ENCODE measurements at places on chromosomes 4 and X. TPM values are rescaled to one million over a fixed set of nuclear protein-coding genes. Genes with fewer than 3 reads are reported as not detected.

ZDHHC15 gene
- polyA plus RNA-seq, result 1.3 TPM

TRIM60 gene
- not detected for polyA plus RNA-seq

SLC6A14 gene
- not detected for polyA plus RNA-seq

HS3ST1 gene
- polyA plus RNA-seq, result 0.30 TPM

DGAT2L6 gene
- polyA plus RNA-seq, result not detected

PDGFRA gene
- 17.6 TPM for polyA plus RNA-seq

H2BW2 gene
- not detected for polyA plus RNA-seq

VSIG4 gene
- 9.5 TPM for polyA plus RNA-seq

TLR8 gene
- polyA plus RNA-seq, result 0.04 TPM

SH3RF1 gene
- 1.7 TPM for polyA plus RNA-seq

CT47A7 gene
- not detected for polyA plus RNA-seq

LRRC66 gene
- polyA plus RNA-seq, result 0.11 TPM

FGFBP1 gene
- not detected for polyA plus RNA-seq

CMC4 gene
- polyA plus RNA-seq, result 26.1 TPM

NCAPG gene
- polyA plus RNA-seq, result 0.08 TPM

DNA sequence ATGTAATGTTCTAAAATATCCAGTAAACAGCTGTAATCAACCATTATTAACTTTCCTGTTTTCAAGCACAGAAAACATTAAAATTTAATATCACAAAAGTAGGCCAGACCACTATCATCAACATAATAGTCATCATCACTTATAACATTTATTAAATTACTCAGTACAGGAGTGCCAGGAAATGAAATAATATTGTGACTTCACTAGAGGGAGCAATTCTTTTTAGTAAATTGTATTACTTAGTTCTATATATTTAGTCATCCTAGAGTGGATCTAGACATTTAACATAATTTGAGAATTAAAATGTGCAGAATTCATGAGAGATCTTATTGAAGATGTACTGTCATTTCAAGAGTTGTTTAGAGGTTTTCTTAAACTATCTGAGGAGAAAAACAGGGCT lies 33.6 kb downstream of the PITX2 start:
- no peak for DNase-seq
- H3K36me3 ChIP-seq, result no peaks in the 10 kb centered on the region
- no peak overlapping the region for H3K27ac ChIP-seq

- H3K27me3 ChIP-seq, result no peaks in the 10 kb centered on the region
- DNase-seq, result no peak
- no peak overlapping the region for H3K27ac ChIP-seq
- H3K4me1 ChIP-seq, result no peaks in the 10 kb centered on the region
- no peak overlapping the region for H3K4me3 ChIP-seq
These were observed 18.7 kb upstream of the GPR34 start for GRCh38 chrX:41670112-41670511.

DNA sequence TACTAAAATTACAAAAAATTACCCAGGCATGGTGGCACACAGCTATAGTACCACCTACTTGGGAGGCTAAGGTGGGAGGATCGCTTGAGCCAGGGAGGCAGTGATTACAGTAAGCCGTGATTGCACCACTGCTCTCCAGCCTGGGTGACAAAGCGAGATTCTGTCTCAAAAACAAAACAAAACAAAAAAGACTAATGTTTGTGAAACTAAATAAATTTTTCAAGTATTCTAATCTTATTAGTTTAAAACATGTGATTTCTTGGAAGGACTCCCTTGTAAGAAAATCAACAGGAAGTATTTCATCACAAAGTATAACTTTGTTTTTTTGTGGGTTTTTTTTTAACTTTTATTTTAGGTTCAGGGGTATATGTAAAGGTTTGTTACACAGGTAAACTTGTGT lies 89.6 kb downstream of the EGF start:
- DNase-seq, result no peak
- H3K36me3 ChIP-seq, result no peaks in the 10 kb centered on the region
- no peaks in the 10 kb centered on the region for H3K4me1 ChIP-seq
- H3K27ac ChIP-seq, result no peak overlapping the region
- no peaks in the 10 kb centered on the region for H3K27me3 ChIP-seq

DNA sequence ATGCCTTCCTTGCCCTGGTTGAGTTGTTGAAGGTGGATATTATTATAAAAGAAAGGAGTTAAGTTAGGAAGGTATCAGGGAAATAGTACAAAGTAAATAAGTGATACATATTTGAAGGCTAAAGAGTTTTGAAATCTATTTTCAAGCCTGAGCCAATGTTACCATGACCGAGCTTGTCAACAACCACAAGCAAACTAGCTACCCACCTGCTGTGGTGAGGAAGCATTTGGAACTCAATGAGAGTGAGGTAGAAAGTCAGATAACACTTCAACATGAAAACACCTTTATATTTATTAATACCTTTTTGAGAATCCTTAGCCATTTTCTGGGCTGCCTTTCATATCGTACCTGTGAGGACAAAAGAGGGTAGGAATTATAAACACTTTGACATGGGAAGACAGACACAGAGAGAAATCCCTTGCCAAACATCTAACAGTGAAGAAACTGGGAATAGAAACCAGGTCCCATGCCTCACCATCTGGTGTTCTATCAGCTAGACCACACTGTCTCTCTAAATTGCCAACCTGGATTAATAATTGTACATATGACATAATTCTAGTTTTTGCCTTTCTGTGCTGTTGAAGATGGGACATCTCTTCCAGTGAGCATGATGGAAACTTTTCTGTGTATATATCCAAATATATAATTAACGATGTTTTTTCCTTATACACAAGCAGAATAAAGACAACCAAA lies 606.4 kb upstream of the NR3C2 start:
- DNase-seq, result no peak
- no peaks in the 10 kb centered on the region for H3K36me3 ChIP-seq
- H3K4me3 ChIP-seq, result no peak overlapping the region
- no peaks in the 10 kb centered on the region for H3K4me1 ChIP-seq
- no peaks in the 10 kb centered on the region for H3K27me3 ChIP-seq

DNA sequence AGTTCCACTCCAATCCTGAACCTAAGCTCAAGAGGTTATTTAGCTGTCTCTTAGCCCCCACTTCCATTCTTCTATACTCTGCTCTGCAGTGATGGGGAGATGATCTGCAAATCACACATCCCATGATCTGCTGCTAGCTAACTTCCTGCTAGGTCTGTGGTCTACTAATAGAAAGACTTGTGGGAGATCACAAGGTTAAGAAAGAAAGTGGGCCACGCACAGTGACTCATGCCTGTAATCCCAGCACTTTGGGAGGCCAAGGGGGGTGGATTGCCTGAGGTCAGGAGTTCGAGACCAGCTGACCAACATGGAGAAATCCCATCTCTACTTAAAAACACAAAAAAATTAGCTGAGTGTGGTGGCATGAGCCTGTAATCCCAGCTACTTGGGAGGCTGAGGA lies 471.1 kb upstream of the NWD2 start:
- no peaks in the 10 kb centered on the region for H3K27me3 ChIP-seq
- H3K36me3 ChIP-seq, result no peaks in the 10 kb centered on the region
- H3K4me1 ChIP-seq, result no peaks in the 10 kb centered on the region
- H3K4me3 ChIP-seq, result no peak overlapping the region
- H3K27ac ChIP-seq, result no peak overlapping the region

- no peaks in the 10 kb centered on the region for H3K27me3 ChIP-seq
- peaks cover 43% of the 10 kb centered on the region for H3K4me1 ChIP-seq
- H3K4me3 ChIP-seq, result no peak overlapping the region
- no peaks in the 10 kb centered on the region for H3K36me3 ChIP-seq
These were observed 2.0 kb downstream of the GAK start for GRCh38 chr4:930028-930551.

DNA sequence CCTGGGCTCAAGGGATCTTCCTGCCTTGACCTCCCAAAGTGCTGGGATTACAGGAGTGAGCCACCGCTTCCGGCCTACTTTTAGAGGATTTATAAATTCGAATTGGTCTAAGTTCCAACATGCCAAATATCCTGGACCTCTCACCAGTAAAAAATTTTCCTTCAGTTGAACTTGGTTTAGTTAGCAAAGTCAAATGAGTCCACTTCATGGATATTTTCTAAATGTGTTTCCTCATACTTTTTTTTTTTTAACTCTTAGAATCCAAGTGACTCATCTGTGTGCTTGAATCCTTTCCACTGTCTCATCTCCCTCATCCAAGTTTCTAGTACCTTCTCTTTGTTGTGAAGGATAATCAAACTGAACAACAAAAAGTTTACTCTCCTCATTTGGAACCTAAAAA lies 49.7 kb downstream of the RBM47 start:
- H3K36me3 ChIP-seq, result no peaks in the 10 kb centered on the region
- no peak overlapping the region for H3K27ac ChIP-seq
- no peak overlapping the region for H3K4me3 ChIP-seq
- no peak for DNase-seq
- H3K27me3 ChIP-seq, result no peaks in the 10 kb centered on the region

DNA sequence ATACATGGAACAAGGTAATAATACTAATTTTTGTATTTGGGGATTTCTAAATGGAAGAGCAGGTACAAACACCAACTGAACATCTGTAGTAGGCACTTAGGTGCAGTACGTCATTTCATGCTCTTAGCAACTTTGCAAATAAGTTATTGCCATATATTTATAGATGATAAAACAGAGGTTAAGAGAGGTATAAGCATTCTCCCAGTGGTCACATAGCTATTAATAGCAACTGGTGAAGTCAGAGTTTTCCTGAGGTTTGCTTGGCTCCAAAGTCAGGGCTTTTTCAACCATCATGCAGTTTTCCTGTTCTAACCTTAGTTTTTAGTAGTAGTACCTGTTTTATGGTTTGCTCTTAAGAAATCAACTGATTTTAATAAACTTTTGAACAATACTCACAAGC lies 10.9 kb downstream of the ARHGEF38 start:
- H3K36me3 ChIP-seq, result no peaks in the 10 kb centered on the region
- H3K27ac ChIP-seq, result no peak overlapping the region
- no peaks in the 10 kb centered on the region for H3K27me3 ChIP-seq
- DNase-seq, result no peak
- no peak overlapping the region for H3K4me3 ChIP-seq

GRCh38 chr4:60724623-60725022 lies 475.5 kb upstream of the ADGRL3 start:
- no peak overlapping the region for H3K4me3 ChIP-seq
- H3K4me1 ChIP-seq, result no peaks in the 10 kb centered on the region
- peak; percentile 26 for DNase-seq
- H3K27me3 ChIP-seq, result no peaks in the 10 kb centered on the region

GRCh38 chr4:184064877-184065276 lies 152.8 kb downstream of the ENPP6 start:
- no peaks in the 10 kb centered on the region for H3K27me3 ChIP-seq
- H3K36me3 ChIP-seq, result no peaks in the 10 kb centered on the region
- H3K27ac ChIP-seq, result no peak overlapping the region

DNA sequence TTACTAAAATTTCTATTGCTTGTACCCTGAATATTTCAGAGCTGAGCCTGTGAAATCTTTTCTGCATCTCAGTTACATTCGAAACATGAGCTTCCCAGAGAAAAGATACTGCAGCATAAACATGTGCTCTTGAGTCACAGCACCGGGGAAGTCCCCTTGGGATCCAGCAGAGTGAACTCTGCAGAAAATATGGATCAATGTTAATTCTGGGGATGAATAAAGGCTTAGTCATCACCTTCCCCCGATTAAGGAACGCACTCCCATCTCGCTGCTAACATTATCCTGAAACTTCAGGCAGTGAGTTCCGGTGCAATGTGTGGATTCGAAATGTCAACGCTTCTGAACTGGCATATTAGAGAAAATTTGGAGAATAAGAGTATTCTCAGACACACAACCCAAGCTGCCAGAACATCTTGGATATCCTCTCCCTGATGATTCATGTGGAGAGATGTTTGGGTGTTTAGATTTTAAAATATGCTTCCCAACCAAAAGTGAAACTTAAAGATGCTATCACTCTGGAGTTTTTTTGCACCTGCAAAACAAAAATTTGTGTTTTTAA lies 90.8 kb downstream of the IRF2 start:
- peaks cover 76% of the 10 kb centered on the region for H3K4me1 ChIP-seq
- no peak for DNase-seq
- no peaks in the 10 kb centered on the region for H3K27me3 ChIP-seq

- H3K4me3 ChIP-seq, result no peak overlapping the region
- no peak overlapping the region for H3K27ac ChIP-seq
- no peak for DNase-seq
These were observed 21.0 kb downstream of the NUDT6 start for GRCh38 chr4:122901247-122902010.

DNA sequence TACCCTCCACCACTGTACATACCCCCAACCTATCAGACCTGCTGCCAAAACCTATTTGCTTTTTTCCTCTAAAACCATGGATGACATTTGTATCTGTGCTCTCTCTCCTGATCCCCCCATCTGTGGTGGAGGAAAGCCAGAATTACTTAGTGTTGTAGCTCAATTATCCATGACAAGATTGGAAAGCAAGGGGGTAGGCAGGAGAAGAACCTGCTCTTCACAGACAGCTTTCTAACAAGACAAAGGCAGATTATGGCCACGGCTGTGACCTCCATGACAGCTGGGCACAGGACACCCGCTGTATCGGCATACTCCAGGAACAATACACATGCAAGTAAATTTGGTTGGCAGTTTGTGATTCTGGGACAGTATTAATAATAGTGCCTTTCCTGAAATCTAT lies 186.7 kb downstream of the ENOX2 start:
- H3K36me3 ChIP-seq, result no peaks in the 10 kb centered on the region
- DNase-seq, result no peak
- H3K27ac ChIP-seq, result no peak overlapping the region

- no peaks in the 10 kb centered on the region for H3K36me3 ChIP-seq
- DNase-seq, result no peak
- H3K27me3 ChIP-seq, result no peaks in the 10 kb centered on the region
- H3K4me3 ChIP-seq, result no peak overlapping the region
- H3K4me1 ChIP-seq, result no peaks in the 10 kb centered on the region
- no peak overlapping the region for H3K27ac ChIP-seq
These were observed 611.6 kb upstream of the GRIA3 start for GRCh38 chrX:122572461-122572860.

GRCh38 chr4:5435201-5435600 lies 273.2 kb downstream of the EVC2 start:
- no peaks in the 10 kb centered on the region for H3K4me1 ChIP-seq
- no peak overlapping the region for H3K4me3 ChIP-seq
- no peaks in the 10 kb centered on the region for H3K27me3 ChIP-seq
- H3K36me3 ChIP-seq, result no peaks in the 10 kb centered on the region
- no peak for DNase-seq

GRCh38 chr4:147865926-147866325 lies 134.0 kb downstream of the ARHGAP10 start:
- no peaks in the 10 kb centered on the region for H3K36me3 ChIP-seq
- peak overlapping the region; percentile 9 for H3K27ac ChIP-seq
- DNase-seq, result no peak
- H3K4me1 ChIP-seq, result peaks cover 8% of the 10 kb centered on the region
- H3K27me3 ChIP-seq, result no peaks in the 10 kb centered on the region

- H3K27me3 ChIP-seq, result no peaks in the 10 kb centered on the region
- no peak overlapping the region for H3K4me3 ChIP-seq
- no peak overlapping the region for H3K27ac ChIP-seq
- no peaks in the 10 kb centered on the region for H3K4me1 ChIP-seq
- H3K36me3 ChIP-seq, result no peaks in the 10 kb centered on the region
These were observed 24.3 kb downstream of the GRID2 start for GRCh38 chr4:92328095-92328494.

- H3K27ac ChIP-seq, result no peak overlapping the region
- H3K27me3 ChIP-seq, result peaks cover 22% of the 10 kb centered on the region
- no peaks in the 10 kb centered on the region for H3K36me3 ChIP-seq
- no peak overlapping the region for H3K4me3 ChIP-seq
- H3K4me1 ChIP-seq, result no peaks in the 10 kb centered on the region
- DNase-seq, result no peak
These were observed 72.0 kb downstream of the JAKMIP1 start for GRCh38 chr4:6128221-6128850.

- peaks cover 6% of the 10 kb centered on the region for H3K4me1 ChIP-seq
- peak; percentile 45 for DNase-seq
- no peak overlapping the region for H3K27ac ChIP-seq
- H3K4me3 ChIP-seq, result no peak overlapping the region
- H3K27me3 ChIP-seq, result no peaks in the 10 kb centered on the region
- no peaks in the 10 kb centered on the region for H3K36me3 ChIP-seq
These were observed 57.4 kb downstream of the PSAPL1 start for GRCh38 chr4:7377223-7377865.
